Hematopoietic multipotent progenitor cell (in vitro differentiated cells): ENCODE measurements at places on chromosomes 6 and 20.
A peak's percentile ranks its signal among the peaks of the same experiment; 100 is the strongest.

DNA sequence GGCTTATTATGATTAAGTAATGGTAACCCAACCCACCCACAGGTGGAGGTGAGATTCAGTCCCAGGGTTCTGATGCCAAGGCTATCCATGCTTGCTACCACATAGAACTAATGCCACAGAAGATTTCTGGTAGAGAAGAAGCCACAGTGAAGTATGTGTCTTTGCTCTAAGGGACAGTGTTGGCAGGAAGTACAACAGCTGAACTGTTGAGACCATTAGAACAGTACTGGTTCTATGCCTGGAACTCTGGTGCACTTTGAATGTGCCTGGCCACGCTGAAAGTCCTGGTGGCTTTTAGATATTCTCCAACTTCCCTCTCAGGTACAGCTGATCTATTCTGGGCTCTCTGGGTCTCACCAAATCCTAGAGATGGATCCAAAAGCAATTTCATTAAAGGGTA is 7.8 kb downstream of the STX7 start:
- DNase-seq = no peak

GRCh38 chr6:97150932-97151331 is 132.1 kb downstream of the MMS22L start:
- no peak for DNase-seq

GRCh38 chr20:32203356-32204204 is 4.0 kb downstream of the PLAGL2 start:
- no peak for DNase-seq

- no peak for DNase-seq
These were observed 355.1 kb downstream of the SMOC2 start for GRCh38 chr6:168796106-168796505.

- no peak for DNase-seq
These were observed 360.7 kb upstream of the FLRT3 start for GRCh38 chr20:14698125-14698524.

- DNase-seq = no peak
These were observed 112.6 kb downstream of the FRK start for GRCh38 chr6:115947966-115948541.

- DNase-seq = peak; percentile 61
These were observed 17.6 kb downstream of the BHLHE23 start for GRCh38 chr20:62989201-62989601.

DNA sequence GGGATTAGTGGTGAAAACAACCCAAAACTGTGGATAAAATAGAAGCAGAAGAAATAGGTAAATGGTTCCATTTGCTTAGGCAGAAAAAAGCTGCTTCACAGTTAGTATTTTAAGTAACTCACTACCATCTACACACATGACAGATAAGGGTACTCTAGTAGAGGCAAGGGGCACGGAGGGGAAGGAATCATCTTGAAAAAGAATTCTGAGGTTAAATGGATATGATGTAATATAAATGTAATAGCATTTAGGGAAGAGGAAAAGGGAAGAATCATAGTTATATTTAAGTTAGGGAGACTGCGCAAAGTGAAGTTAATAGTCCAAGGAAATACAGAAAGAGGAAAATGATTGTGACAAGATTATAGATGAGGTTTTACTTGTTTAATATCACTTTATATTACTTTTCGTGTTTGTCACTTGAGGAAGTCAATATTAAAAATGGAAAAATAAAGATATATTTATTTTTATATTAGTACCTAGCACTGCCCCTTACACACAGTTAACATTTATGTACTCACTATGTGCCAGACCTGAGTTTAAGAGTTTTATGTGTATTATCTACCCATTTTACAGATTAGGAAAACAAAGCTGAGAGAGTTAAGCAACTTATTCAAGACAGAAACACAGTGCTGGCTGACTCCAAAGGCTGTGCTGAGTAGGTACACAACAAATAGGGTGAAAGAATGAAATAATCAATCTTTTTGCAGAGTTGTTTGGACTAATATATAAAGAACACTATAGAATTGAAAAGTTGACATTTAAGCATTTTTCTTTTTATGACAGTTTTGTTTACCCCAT is 128.1 kb downstream of the REV3L start:
- DNase-seq = no peak

DNA sequence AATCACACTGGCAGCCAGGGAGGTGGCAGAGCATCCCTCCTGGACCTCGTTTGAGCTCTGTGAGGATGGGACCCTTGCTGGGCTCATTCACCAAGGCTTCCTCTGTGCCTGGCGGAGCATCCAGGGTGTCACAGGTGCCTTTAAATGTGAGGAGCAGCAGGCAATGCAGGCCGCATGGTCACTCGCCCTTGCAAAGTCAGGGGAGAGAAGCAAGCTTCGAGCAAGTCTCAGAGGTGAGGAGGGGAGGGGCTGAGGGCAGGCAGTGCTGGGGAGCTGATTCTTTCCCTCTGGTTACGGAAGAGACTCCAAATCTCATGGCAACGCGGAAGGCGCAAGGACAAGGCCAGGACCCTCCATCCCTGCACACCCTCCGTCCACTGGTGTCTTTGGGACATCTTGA is 182.7 kb upstream of the PMEPA1 start:
- no peak for DNase-seq

DNA sequence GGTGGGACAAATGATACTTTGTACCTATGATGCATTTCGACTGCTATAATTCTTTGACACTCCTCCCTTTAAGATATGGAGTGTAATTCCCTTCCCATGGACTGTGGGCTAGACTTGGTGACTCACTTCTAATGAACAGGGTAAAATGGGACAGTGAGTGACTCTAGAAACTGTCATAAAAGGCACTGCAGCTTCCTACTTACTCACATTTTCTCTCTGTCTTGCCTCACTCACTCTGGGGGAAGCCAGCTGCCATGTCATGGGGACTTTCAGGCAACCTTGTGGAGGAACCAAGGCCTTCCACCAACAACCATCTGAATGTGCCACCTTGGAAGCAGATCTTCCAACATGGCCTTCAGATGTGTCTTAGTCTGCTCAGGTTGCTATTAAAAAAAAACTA is 12.9 kb upstream of the GFOD1 start:
- DNase-seq = no peak

DNA sequence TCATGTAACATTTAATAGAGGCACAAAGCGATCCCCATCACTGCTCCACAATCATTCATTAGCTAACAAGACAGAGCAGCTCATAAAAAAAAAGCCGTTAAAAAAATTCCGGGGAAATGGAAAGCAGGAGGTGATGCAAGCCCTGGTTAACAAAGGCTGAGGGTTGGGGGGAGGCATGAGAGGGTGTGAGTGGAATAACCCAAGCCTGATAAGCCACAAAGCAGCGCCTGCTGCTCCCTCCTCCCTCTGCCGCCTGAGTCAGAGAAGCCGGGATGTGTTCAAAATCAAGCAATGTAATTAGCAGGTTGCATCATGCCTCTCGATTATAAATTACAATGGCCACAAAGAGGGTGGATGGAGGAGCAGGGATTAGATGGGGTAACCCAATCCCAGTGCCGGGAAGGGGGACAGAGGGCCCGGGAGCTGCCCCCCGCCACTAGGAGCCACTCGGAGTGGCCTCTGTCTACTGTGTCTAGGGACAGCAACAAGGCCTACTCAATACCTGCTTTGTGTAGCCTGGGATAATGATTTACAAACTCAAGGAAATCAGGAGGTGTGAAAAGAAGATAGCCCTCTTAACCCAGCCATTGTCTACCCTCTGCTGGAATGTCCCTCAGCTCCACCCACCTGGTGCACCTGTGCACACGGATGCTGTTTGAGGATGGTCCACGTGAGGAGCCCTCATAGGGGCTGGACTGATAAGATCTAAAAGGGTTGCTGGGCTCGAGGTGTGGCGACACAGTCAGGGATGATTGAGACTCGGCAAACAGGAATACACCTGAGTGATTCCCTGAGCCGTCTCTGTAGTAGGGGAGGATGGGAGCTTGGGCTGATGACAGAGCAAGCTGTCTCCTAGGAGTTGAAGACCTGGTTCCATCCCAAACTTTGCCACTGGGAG is 156.9 kb downstream of the VEGFA start:
- DNase-seq = no peak

DNA sequence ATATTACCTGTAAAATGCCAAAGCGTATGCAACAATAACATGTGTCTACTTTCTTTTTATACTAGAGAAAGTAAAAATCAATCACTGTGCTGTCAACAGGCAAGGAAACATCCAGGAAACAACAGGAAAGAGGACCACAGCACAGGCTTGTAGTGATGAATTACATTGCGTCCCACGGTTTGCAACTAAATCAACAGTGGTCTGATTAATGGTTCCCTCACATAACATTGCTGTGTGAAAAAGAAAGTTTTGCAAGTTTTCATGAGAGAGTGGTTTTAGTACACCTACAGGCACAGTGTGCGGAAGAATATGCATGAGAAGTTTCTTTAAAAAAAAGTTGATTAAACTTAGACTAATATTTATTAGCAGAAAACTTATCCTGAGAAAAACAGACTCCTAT is 329.5 kb upstream of the HSF2 start:
- no peak for DNase-seq

DNA sequence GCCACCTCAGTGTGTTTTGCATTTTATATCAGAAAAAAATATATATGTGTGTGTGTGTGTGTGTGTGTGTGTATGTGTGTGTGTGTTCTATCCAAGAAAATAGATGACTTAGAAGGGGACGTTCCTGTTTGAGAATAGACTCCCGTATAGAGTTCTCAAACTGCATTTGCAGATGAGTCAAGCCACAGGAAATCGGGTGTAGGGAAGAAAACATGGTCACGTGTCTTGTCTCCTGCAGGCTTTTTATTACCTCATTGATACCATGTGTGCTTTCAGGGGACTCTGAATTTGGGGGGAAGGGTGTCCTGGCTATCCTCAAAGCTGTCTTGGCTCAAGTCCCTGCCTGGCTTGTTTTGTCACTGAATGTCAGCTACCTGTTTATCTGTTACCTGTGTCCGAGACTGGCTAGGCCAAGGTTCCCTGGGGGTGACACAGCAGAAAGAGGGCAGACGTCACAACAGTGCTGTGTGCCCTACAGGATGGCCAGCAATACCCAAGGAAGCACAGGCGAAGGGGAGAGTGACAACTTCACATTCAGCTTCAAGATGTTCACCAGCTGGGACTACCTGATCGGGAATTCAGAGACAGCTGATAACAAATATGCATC is 55.7 kb upstream of the NOP56 start:
- no peak for DNase-seq

DNA sequence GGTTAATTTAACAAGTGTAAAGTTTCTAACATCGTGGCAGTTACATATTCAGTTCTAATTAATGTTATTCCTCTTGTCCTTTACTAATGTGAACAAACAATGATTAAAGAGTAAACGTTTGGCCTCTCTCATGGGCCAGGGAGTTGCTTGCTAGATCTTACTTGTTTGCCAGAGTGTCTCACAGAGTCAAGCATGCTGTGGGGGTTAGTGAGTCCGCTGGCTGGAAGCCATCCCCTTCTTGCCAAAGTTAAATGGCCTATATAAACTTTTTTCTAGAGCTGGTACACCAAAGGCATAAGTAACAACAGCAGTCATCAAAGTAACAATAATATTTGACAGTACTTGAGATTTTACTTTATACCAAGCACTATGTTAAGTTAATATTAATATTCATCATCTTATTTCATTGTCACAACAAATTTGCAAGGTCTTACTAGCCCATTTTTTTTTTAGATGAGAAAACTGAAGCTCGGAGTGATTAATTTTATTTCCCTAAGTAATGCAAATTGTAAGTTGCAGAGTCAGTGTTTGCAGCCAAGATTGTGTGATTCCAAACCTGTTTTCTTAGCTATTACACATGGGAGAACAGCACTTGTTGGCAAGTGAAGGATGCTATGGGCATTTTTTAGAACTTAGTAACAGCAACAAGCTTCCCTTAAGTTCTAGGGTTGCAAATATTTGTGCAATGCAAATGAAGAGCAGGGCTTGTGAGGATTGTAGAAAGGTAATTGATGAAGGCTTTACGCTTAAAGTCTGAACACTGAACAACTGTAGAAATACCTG is 224.5 kb downstream of the RFPL4B start:
- DNase-seq = no peak

GRCh38 chr6:157134402-157135047 is 188.8 kb downstream of the TMEM242 start:
- DNase-seq = no peak

DNA sequence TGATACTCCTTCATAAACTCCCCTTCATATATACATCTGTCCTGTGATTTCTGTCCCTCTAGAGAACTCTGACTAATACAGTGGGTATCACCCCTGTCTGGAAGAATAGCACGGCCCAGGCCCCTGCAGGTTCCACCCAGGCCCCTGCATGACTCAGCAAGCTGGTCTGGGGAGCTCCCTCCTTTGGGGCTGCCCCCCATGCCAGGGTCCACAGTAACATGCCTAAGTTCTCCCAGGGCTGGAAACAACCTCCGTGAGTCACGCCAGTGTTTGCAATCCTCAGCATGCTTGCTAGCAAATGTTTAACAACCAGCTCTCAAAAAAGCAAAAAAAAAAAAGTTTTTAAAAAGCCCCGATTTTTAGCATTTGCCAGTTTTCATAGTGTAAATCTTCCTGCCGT is 134.3 kb upstream of the CDH4 start:
- DNase-seq = no peak

- no peak for DNase-seq
These were observed 152.9 kb downstream of the SIM1 start for GRCh38 chr6:100311707-100312251.

GRCh38 chr6:105321207-105321606 is 81.7 kb downstream of the PREP start:
- DNase-seq = no peak

DNA sequence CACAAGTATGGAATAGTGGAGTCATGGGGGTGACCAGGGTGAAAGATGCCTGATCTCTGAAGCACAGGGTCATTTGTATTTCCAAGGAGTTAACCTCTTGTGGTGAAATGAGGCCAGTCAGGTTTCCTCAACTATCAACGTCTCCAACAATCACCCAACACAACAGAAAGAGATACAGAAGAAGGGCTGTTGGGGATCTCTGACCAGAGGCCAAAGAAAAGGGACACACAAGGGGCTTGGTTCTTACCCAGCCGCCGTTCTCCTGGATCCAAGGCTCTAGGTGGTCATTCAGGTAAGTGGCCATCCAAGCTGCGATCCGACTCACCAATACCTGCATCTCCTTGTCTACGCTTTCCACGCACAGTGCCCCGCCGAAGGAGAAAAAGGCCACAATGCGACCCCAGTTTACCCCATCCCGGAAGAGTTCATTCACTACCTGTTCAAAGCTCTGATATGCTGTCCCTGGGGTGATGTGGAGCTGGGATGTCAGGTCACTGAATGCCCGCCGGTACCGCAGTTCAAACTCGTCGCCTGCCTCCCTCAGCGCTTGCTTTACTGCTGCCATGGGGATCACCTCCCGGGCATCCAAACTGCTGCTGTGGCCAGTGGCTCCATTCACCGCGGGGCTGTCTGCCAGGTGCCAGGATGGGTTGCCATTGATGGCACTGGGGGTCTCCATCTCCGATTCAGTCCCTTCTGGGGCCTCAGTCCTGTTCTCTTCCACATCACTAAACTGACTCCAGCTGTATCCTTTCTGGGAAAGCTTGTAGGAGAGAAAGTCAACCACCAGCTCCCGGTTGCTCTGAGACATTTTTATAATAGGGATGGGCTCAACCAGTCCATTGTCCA is 1.0 kb downstream of the BCL2L1 start:
- DNase-seq = no peak
